ENCODE measurements at places on chromosomes 5 and 9.

GRCh38 chr9:95086564-95086955 is 230.9 kb downstream of the FANCC start:
- no peak for DNase-seq

- DNase-seq, result no peak
Measured at GRCh38 chr5:6814816-6815215, 101.6 kb downstream of the TENT4A start.

DNA sequence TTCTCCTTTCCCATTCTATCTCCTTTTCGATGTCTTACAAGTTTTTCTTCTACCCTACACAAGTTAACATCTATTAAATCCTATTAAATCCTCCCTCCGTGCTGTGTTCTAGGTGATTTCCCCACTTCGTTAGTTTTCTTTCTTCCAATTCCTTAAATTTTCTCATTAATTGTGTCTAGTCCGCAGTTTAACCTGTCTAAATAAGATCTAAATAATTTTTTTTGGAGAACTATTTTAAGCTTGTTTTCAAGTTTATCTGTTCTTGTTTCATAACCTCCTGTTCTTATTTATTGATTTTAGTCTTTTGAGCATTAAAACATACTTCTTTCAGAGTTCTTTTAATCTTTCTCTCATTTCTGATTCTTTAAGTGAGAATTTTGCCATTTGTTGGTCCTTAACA is 109.3 kb downstream of the UHRF2 start:
- no peak for DNase-seq

DNA sequence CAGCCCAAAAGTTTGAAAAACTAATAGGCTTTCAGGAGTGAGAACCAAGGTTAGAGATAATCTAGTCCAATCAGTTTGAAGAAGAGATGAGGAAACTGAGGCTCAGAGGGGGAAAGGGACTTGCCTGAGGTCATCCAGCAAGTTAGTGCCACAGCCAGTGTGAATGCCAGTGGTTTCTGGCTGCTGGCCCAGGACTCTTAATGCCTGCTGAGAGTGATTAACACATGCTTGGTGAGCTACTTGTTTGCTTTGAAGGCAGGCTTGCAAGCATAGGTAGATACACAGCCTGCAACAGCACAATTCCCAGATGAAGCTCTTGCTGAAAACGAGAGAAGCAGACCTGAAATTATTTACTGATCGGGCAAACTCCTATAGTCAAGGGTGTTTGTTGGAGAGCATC is 591.6 kb upstream of the SGCD start:
- peak; percentile 37 for DNase-seq

GRCh38 chr5:133469252-133469651 is 143.1 kb downstream of the FSTL4 start:
- no peak for DNase-seq

GRCh38 chr5:945691-946551 is 53.2 kb downstream of the TRIP13 start:
- no peak for DNase-seq

DNA sequence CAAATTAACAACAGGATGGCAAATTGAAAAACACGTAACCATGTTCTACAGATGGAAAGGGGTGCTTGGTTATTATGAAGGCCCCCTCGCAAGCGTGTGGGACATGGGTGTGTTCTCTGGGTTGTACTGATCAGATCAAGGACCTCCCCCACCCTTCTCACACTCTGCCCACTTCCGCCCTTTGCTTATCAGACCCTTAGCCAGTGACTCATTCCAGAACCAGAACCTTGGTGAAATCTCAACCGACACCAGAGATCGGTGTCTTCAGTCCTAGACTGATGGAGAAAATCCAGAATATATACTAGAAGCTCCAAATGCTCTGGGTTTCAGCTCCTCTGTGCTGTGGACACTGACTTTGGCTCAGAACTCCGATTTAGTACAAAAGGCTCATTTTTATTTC is 64.9 kb downstream of the PTTG1 start:
- no peak for DNase-seq

GRCh38 chr9:123395276-123395688 is 39.3 kb downstream of the CRB2 start:
- DNase-seq, result no peak

GRCh38 chr9:78443946-78444345 is 147.0 kb downstream of the PSAT1 start:
- DNase-seq, result no peak

- DNase-seq, result no peak
Measured at GRCh38 chr5:175284806-175285205, 159.2 kb downstream of the DRD1 start.

- peak; percentile 37 for DNase-seq
Measured at GRCh38 chr5:60843386-60843935, 608 bp downstream of the ELOVL7 start.

DNA sequence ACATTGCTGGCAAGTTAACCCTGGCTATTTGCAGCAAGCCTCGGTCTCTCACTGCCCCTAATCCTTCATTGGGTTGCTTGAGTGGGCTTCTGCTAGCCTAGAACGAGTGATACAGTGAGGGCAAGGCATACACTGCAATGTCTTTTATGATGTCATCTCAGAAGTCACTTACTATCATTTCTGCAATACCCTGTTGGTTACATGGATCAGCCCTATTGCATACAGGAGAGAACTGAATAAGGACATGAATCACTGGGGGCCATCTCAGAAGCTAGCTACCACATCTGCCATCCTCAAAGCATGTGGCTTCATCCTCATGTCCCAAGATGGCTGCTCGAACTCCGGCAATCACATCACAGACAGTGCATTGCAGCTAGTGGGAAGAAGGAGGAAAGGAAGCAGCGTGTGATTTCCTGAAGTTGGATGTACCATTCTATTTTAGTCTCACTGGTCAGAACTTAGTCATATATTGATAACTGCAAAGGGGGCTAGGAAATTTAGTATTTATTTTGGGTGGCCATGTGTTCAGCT is 33.3 kb upstream of the CDKN2AIPNL start:
- DNase-seq, result no peak

DNA sequence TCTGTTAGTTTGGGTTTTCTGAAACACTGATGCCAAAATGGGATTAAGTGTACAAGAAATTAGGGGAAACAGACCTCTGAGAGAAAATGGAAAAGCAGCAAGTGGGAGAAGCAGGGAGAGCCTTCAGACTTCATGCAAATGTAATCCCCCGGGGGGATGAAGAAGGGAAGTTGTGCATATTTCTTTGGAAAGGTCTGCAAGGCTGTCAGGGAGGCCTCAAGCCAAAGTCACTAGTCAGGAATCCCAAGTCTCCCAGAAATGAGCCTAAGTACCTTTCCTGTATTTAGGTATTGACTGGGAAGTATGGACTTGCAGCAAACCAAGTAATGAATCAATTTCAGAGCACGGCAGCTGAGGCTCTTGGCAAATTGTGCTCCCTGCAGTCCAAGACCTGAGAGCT is 2.2 kb downstream of the FTMT start:
- DNase-seq, result no peak

DNA sequence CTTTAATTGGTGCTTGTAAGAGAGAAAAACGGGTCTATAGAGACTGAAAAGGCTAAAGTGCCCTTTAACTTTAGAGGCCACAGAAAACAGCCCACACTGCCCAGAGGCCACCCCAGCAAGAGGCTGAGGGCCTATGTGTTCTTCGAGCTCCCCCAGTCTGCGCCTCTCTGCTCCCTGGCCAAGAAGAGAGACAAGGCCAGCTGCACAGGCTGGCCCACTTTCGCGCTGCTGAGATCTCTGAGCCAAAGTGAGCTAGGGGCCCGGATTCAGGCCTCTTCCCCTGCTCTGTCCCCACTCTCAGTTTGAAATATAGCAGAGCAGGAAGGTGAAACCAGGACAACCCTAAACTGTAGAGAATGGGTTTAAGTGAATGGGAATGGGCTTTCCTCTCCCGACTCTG is 132.0 kb upstream of the TRIM32 start:
- DNase-seq, result no peak

Data from H9 (cell line).